ENCODE measurements at places on chromosomes 11 and 22.

DNA sequence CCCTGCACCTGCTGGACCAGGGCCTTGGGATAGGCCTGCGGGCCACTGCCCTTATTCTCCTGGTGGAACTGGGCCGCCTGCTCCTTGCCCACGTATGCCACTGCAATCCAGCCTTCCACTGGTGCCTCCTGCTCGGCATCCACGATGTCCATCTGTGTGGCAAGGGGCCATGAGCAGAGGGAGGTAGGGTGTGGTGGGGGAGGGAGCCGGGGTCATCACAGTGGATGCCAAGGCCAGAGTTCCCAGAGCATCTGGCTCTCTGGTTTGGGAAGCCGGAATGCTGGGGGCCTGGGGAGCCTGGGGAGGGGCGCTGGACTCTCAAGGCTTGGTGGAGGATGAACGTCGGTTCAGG lies 627 bp downstream of the RNF215 start:
- DNase-seq, result no peak

GRCh38 chr11:32817852-32818183 lies 11.9 kb upstream of the PRRG4 start:
- no peak for DNase-seq

GRCh38 chr11:120735035-120735434 lies 223.5 kb downstream of the GRIK4 start:
- no peak for DNase-seq

DNA sequence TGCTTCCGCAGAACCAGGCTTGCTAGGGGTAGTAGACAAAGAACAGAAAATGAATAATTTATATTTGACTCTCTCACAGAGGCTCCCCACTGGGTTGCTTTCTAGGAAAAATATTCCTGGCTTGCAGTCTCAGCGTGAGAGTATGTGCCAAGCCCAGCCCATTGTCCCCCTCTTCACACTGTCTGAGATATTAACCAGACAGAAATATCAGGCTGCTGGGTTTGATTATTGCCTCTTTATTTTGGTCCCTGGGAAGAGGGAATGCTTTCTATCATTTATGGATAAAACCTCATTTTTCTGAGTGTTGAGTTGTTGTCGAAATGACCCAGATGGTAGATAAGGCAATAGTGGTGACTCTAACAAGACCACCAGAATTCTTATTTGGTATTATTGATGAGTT lies 367.9 kb downstream of the METTL15 start:
- DNase-seq, result no peak

GRCh38 chr11:64652586-64653387 lies 61.8 kb downstream of the SLC22A12 start:
- no peak for DNase-seq

- DNase-seq, result no peak
These were observed 5.5 kb downstream of the CATSPER1 start for GRCh38 chr11:66020618-66021357.

DNA sequence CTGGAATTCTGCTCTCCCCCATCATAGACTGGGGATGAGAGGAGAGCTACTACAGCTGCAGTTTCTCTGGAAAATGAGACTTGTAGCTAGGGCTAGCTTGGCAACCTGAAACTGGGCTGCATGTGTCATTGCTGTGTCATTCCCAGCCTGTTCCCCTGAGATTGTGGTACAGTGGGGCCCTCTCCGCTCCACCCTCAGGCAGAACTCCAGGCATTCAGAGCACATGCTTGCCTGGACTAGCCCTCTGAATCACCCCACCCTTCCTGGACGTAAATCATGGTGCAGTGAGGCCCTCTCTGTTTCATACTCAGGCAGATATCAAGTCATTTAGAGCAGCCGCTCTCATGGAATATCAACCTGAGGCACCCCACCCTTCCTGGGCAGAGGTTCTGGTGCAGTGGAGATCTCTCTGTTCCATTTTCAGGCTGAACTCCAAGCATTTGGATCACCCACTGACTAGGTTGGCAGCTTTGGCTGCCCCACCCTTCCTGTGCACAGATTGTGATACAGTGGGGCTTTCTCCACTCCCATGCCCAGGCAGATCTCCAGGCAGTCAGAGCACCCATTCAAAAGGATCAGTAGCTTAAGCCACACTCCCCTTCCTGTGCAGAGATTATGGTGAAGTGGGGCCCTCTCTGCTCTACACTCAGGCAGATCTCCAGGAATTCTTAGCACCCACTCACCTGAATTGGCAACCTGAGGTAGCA lies 274.4 kb downstream of the C11orf87 start:
- no peak for DNase-seq

DNA sequence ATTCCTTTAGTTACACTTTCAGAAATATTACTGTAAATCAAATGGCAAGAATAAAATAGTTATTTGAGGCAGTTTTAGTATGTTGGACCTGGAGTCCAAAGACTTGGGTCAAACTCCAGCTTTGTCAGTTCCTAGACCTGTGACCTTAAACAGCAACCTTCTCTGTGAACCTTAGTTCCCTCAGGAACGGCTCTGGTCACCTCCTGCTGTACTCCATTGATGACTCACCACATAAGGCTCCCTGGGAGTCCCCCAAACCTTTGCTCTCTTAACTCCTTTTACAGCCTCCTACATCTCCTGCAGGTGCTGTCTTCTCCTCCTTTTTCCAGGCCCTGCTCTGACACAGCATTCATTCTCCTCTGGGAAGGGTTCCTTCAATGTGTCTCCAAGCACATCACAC lies 29.1 kb downstream of the LIMK2 start:
- no peak for DNase-seq

- no peak for DNase-seq
These were observed 77.2 kb upstream of the CLPB start for GRCh38 chr11:72511393-72512047.

DNA sequence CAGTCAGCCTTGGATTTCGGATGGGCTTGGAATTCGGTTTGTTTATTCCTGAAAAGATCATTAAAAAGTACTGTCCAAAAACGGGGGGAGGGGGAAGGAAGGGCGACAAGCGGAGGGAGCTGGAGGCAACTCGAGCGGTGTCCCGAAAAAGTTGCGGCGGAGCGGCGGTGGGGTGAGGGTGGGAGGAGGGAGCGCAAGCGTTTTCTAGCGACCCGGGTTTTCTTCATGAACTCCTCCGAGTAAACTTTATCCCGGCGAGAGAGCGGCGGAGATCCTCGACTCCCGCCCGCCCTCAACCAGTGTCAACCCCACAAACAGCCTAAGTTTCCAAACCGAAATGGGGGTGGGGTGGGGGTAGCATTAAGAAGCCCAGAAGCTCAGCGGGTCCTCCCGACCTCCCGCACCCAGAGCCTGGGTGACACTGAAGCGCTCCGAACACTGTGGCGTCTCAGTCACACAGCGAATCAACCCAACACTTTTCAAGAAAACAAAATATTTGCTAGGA lies 133.0 kb upstream of the C11orf58 start:
- DNase-seq, result no peak

DNA sequence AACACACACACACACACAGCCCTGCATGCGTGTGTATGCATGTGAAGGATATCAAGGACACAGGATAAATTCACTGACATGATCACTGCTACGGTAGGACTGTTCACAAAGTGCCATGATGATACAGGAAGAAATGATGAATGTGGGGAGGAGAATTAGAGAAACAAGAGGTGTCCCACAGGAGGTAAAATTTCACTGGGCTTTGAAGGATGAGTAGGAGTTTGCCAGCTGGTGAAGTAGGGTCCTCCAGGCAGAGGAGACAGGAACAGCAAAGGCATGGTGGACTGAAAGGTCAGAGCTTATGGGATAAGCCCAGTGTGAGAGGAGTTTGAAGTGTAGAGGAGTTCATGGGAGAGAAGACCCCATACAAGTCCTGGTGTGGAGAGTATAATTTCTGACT lies 18.6 kb downstream of the NECTIN1 start:
- no peak for DNase-seq

- DNase-seq, result no peak
These were observed 174.6 kb upstream of the ARHGAP42 start for GRCh38 chr11:100512475-100512874.

GRCh38 chr22:27715106-27715505 lies 86.5 kb downstream of the MN1 start:
- DNase-seq, result no peak

DNA sequence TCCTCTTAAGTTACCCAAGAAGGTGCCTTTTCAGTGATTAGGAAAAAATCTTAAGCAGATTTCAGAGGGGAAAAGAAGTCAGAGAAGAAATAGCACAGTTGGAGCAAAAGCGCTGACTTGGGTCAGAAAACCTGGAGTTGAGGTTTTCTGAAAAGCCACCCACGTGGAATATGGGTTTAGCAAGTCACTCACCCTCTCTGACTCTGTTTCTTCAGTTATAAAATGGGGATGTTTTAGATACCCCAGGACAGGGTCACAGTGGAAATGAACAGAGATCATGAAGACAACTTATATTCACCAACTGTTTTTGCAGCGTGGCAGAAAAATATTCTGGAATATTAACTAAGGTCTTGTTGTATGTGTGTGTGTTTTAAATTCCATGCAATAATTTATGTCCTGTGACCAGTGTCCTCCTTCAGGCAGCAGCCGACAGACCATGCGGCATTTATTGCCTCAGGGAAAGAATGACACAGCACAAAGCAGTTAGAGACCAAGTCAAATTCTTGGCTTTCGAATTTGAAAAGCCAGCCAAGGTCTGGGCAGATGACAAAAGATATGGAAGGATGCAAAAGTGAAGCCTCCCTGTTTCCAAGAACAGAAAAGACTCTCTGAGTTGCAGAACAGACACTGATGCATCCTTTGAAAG lies 119.9 kb downstream of the MIAT start:
- no peak for DNase-seq

DNA sequence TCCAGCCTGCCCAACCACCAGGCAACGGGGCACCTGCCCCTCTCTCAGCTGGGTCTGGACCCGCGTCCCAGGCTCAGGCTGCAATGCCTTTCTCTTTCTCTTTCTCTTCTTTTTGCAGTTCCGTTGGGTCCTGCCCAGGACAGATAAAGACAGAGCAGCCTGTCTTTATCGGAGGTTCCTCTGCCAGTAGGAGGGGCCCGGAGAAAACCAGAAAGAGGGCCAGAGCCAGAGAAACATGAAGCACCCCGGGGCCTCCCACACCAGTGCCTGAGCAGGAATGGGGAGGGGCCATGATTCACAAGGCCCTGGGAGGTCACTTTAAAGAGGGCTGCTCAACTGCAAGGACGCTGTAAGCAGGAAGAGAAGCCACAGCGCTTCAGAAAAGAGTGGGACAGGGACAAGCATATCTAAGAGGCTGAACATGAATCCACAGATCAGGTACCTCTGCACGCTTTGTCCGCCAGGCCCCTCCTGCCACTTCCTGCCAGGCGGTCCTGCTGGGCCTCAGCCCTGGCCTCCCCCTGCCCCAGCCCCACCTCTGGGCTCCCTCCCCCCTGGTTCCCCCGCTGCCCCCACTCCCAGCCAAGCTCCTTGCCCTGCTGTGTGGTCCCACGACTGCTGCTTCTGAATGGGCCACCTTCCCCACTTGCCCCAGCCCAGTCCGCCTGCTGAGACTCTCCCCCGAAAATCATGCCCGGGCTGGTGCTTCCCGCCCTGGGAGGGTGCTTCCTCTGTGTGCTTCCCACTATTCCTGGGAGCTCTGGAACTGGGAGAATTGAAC lies at the start of gene APOBEC3C:
APOBEC3C (plus strand) TSS at position 316 of the 781 bp plus-strand sequence; CDS start at position 422, 106 bp downstream.
- no peak for DNase-seq

DNA sequence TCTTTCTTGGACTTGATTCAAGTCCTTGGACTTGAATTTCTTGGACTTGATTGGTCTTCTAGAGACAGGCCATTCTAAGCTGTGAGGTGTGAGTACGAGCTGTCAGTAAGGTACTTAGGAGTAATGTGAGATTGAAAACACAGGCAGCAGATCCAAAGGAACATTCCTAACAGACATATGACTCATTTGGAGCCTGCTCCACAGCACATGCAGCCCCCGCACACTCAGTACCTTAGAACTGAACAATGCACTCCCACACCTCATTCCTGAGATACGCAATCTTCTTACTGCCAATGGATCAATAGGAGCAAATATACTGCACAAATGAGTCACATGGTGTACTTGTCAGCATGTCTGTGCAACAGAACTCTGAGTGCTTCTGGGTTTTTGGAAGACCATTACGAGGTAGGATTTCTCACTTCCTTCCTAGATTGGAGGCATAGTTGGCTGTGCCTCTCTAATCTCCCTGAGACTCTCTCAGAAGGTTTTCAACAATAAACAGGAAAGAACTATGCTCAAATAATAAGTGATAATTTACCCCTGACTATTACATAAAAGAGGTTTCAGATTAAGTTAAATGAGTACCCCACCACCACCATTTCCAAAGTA lies 243.1 kb downstream of the KCNA4 start:
- no peak for DNase-seq

DNA sequence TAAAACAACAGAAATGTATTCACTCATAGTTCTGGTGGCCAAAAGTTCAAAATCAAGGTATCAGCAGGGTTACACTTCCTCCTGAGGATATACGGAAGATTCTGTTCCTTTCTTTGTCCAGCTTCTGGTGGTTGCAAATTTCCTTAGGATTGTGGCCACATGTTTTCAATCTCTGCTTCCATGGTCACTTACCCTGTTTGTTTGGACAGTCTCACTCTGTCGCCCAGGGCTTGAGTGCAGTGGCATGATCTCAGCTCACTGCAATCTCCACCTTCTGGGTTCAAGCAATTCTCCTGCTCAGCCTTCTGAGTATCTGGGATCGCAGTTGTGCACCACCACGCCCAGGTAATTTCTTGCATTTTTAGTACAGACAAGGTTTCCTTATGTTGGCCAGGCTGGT lies 534.3 kb downstream of the KCNA4 start:
- no peak for DNase-seq

DNA sequence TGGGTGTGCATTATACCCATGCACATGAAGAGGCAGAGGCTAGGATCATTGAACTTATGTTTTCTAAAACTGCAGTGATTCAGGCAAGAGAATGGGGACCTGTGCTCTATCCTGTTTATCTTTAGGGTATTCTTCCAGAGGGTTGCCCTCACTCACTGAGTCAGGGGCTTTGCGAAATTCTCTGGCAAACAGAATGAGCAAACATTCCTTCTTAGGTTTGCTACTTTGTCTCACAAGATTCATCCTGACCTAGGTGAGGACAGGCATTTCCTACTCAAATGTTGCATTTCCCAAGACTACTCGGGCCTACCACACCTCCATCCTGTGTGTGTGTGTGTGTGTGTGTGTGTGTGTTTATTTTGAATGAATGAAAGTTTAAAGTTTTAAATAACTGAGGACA lies 2.7 kb upstream of the EIF3M start:
- no peak for DNase-seq

GRCh38 chr11:6625156-6625831 lies 6.1 kb upstream of the TPP1 start:
- DNase-seq, result no peak

GRCh38 chr11:26121466-26121865 lies 210.5 kb upstream of the ANO3 start:
- DNase-seq, result no peak

- no peak for DNase-seq
These were observed 109.5 kb downstream of the TENM4 start for GRCh38 chr11:79331203-79331901.

DNA sequence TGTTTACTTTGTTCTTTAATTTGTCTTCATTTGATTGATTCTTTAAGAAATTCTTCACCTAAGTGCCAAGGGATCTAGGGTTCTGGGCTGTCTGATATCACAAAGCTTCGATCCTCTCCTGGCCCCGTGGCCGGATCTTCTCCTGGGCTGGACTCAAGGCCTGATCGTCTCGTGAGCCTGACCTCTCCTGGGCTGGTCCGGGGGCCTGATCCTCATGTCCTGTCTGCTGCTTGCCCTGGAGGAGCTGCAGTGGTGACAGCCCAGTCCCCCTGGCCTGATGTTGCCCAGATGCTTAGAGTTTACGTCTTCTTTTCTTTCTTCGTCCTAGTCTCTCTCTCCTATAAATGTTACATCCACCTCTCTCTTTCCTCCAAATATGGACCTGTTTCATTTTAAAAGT lies 3.3 kb downstream of the NADSYN1 start:
- no peak for DNase-seq

GRCh38 chr22:50705219-50705691 lies 32.6 kb downstream of the SHANK3 start:
- peak; percentile 51 for DNase-seq
